Progenitor cell of endocrine pancreas (in vitro differentiated cells): ENCODE measurements at places on chromosomes 3 and 15.

DNA sequence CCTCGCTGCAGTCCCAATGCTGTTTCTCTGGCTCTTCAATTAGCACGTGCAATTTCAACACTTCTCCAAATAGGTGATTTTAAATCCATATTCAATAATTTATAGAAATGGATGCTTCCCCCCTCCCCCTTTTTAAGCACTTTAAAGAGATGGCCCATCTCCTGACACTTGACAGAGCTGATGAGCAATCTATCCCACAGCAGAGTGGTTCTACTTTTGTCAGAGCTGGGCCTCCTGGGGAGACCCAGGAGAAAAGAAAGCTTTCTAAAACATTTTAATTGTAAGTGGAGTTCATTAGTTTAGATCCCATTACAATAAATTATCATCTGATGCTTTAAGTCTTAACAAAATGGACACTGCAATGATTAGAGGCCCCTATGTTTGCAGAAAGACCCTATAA lies 127.7 kb downstream of the SHQ1 start:
- DNase-seq = no peak

DNA sequence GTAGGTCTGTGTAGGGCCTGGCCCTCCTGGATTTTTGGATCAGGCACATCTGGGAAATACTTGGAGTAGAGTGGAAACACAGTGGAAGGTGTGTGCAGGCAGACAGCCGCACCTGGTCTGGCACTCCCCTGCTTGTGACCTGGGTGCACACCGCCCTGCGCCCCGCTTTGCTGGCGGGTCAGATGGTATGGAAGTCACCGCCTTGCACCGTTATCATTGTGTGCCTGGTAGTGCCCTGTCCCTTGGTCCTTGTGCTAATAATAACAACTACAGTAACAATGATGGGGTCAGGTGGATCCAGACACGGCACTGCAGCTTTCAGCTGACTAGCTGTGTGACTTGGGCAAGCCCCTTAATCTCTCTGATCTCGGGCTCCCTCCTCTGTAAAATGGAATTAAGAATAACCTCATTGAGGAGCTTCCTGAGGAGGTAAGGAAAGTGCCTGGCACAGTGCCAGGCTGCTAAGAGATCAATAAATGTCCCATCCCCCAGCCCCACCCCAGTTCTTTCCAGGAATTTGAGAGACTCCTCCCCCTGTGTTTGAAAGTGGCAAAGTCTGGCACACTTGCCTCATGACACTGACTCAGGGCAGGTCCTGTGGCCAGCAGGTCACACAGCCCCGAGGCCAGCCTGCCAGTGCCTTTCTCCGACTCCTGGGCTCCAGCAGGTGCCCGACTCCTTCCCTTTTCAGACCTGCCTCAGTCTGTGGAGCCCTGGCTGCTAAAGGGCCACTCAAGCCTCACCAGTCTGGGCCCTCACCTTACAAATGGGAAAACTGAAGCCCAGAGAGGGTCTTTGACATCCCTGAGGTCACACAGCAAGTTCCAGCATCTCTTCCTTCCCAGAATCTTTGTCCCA lies 9.8 kb downstream of the ISG20 start:
- no peak for DNase-seq

DNA sequence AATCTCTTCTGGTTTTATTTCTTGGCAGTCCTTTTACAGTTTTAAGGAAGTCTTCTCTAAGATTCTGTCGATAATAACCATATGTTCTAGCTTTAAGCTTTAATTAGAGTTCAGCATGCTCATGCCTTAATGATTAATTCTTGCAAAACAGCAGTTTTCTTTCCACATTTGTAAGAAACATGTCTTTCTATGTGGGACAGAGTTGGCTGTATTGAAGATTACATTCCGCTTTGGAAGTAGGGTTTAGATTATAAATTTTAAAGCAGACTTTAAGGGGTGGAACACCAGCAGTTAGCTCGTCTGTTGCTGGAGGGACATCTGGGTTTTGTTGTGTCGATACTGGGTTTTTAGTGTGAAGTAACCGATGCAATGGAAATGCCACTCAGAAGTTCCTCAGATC lies 35.3 kb downstream of the SQOR start:
- DNase-seq = no peak

DNA sequence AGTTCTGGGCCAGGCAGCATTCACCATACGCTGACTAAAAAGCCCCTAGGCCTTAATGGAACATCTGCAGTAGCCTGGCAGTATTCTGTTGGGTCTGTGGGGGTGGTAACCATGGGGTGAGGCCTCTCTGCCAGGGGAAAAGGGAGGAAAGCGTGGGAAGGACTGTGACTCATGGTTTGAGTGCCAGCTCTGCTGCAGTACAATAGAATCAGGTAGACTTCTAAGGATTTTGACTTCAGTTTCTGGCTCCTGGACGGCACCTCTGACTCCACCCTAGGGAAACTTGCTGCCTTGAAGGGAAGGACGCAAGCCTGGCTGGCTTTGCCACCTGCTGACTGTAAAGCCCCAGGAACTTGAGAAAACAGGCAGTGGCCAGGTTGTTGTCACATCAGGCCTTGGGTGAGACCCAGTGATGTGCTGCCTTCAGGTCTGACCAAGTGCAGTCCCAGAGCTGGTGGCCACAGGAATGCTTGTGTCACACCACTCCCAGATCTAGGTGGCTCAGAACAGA lies 148.6 kb downstream of the SUCNR1 start:
- no peak for DNase-seq

GRCh38 chr3:155983834-155984474 lies 113.5 kb downstream of the GMPS start:
- DNase-seq = no peak

DNA sequence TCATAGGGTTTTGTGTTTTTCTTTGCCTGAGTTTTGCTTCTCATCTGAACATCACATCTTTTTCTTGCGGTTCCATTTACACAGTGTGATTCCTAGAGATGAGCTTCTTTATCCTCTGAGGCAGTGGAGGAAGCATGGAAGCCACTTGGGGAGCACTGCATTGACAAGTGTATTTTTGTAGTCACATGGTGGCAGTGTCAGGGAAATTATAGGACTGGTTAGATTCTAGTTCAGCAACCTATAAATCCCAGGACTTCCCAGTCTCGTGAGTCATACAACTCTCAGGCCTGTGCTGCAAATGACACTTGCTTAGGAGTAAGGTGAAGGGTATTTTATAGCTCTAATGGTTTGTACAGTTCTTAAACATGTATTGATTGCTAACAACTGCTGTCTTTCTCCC lies 58.4 kb downstream of the RBM6 start:
- DNase-seq = no peak

DNA sequence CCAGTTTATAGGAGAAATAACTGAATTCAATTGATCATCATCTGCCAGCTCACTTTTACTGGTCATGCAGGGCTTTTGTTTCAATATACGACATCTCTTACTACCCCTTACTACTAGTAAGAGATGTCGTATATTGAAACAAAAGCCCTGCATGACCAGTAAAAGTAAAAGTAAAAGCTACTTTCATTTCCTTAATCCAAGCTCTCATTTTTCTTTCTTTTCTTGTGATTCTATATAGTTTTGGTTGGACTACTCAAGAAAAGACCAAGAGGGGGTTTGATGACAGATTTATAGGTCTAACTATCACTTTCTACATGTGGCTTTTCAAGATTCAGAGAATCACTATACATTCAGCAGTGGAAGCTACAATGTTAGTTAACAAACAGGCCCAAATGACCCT lies 1237.3 kb downstream of the ROBO2 start:
- DNase-seq = no peak
